Activated CD8-positive, alpha-beta memory T cell treated with anti-CD3 and anti-CD28 coated beads for 1 hour (primary cell): ENCODE measurements at places on chromosomes 4 and X.

DNA sequence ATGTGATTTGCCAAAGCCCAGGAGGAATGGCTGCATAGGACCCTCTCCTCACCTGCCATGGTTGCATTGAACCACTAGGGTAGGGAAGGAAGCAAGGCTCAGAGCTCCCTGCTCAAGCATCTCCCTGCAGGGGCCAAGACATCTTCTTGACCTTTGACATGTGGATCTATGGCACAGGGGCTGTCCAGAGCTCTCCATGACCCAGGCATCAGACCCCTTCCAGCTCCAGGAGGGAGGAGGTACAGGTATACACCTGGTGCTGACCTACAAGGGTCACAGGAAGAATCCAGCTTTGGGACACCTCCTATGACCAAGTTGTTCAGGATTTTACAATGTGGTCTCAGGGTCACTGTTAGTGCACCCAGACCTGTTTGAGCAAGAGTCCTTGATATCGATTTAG, 23.2 kb upstream of the ASMTL start:
- no peak for DNase-seq

DNA sequence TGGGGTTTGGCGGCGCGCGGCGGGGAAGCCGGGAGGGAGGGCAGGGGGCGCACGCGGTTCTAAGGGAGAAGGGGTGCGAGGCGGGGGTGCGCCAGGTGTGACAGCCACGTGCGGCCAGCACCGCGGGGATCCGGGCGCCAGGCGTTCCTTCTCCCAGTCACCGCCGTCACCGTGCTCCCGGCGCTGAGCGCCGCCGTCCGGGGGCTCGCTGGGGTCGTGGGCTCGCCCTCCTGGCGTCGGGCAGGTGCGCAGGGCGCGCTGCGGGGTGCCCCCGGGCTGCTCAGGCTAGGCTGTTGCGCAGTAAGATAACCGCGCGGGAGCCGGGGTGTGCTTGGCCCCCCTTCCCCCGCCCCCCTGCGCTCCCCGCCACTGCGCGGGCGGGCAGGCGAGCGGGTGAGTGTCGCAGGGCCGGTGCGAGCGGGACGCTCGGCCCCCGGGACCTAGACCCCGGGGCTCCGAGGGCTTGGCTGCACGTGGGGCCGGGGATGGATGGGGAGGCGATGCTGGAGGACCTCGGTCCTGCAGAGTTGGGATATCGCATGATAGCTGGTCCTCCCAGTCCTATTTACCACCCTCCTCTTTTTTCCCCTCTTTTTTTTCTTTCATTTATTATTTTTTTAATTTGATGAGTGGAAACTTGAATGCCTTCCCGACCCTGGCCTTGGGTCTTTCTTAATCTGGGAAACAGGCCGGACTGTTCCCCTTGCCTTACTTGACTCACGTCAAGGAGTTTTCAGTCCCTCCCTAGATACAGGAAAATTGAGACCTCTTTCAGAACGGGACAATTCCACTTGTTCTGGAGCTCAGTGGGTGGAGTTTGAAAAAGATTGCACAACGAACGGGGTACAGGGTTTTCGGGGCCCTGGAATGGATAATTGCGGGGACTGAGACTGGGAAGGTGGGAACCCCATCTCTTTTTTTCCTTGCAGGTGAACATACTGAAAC, 797 bp downstream of the TXLNG start:
- DNase-seq, result no peak

DNA sequence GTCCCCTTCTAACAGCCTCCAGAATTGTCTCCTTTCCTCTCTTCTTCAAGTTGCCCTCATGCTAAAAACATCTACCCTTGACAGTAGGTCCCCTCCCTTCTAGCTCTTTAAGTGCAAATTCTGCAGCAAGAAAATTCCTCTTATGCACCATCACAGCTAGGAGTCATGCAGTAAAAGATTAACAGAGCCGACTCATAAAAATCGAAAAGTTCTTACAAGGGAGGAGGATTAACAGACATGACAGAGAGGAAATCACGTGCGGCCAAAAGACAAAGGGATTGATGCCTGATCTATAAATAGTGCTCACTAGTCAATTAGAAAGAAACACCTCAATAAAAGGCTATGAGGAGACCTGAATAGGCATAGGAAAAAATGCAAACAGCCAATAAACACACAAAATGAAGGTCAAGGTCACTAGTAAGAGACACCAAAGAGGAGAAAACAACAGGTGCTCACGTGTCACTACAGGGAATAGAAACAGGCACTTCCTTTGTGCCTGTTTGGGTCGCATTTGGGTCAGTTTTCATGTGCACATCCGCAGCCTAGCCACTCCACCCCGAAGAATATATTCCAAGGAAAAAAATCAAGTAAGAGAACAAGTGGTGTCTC, 3.4 kb downstream of the RNF212 start:
- no peak for DNase-seq

DNA sequence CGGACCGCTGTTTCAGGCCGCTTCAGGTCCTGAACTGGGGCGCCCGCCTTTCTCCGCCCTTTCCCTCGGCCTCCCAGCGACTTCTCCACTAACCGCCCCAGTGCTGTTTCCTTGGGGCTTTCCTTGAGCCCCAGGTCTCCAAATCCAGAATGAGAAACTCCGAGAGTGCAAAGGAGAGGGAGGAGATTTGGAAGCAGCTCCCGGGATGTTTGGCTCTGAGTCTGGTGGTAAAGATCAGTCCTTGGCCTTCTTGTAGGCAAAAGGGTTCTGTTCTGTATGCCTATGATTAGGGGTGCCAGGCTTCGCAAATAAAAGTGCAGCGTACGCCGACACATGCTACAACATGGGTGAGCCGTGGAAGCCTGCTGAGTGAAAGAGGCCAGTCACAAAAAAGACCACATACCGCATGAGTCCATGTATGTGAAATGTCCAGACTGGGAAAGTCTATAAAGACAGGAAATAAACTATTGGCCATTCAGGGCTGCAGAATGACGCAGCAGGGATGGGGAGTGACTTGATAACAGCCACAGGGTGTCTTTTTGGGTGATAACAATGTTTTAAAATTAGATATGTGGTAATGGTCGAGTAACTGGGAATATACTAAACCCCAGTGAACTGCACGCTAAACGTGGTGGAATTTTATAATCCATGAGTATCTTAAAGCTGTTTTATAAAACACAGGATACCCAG, 99.8 kb downstream of the TRAPPC11 start:
- no peak for DNase-seq

- DNase-seq, result no peak
Observed at GRCh38 chrX:15384304-15384703, at the start of gene VEGFD. Gene VEGFD, minus strand, starts transcription at chrX:15384413. Its CDS starts 467 bp downstream, at chrX:15383946.

DNA sequence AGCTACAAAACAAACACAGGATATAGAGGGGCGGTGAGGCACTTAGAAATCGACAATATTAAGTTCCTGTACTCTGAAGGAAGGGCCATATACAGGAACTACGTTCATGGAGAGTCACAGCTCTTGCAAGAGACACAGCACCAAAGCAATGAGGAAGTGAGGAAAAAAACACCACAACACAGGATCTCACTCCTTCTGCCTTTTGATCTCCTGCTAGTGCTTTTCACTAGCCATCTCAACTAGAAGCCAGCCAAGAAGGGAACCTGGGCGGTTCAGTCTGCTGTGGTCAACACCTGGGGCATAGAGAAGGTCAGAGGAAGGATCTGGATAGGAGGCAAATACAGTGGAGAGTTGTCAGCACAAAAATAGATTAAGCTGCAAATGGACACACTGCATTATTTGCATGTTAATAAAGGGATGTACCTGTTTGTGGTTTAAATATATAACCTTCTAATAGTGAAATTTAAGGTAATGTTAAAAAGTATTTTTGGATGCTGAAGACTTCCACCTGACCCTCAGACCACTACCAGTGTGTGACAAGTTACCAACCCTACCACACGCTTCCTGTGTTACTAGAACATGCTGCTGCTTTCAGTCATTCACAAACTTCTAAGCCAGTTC, 104.6 kb downstream of the DTHD1 start:
- no peak for DNase-seq

GRCh38 chr4:149999485-150000074, 78.7 kb upstream of the DCLK2 start:
- DNase-seq, result no peak

GRCh38 chr4:15774020-15774420, 4.1 kb upstream of the CD38 start:
- no peak for DNase-seq

DNA sequence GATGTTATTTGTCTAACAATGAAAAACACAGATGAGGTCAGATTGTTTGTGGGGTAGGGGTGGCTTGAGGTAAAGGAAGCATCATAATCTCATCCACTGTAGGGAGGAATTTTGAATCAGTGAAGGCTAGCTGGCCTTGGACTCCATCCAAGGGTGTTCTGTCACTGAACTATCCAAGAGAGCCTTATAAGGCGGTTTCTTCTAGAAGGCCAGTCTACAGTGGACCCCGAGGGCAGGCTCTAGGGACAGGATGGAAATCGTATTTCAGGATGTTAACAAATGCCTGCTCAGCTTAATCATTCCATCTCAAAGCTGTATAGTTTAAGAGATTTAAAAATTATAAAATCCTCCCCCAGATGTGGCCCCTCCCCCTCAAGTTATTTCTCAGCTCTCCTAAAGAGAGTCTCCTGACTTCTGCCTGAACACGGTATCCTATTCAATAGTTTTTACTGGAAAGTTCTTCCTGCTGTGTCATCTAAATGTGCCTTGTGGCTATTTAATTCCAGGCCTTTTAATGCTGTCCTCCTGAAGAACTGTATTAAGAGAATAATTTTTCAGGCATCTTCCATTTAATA, 8.0 kb downstream of the IGFBP7 start:
- DNase-seq, result no peak

GRCh38 chr4:41211951-41212615, 2.3 kb downstream of the APBB2 start:
- no peak for DNase-seq

GRCh38 chrX:11531226-11531625, 134.5 kb downstream of the ARHGAP6 start:
- DNase-seq, result no peak

GRCh38 chr4:76385974-76386373, 35.0 kb downstream of the CCDC158 start:
- DNase-seq, result no peak

DNA sequence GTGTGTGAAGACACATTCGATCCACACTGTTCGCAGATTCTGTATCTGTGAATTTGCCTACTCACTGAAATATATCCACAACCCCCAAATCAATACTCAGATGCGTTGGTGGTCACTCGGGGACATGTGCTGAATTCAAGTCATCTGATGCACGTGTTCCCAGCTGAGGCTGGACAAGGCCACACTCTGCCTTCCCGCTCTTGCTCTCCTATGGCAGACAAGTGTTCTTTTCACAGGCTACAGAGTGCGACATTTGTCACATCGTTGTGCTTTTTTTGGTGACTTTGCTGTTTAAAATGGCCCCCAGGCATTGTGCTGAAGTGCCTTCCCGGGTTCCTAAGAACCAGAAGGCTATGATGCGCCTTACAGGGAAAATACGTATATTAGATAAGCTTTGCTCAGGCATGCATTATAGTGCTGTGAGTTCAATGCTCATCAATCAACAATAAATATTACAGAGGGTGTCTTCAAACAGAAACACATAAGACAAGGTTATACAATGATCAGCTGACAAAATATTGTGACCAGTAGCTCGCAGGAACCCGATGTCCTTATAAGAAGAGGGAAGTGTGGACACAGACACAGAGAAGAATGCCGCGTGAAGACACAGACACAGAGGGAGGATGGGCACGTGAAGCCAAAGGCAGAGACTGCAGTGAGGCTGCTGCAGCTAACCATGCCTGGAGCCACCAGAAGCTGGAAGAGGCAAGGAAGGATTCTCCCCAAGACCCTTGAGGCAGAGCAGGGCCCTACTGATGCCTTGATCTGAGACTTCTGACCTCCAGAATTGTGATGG, 42.0 kb downstream of the IRF2 start:
- no peak for DNase-seq

DNA sequence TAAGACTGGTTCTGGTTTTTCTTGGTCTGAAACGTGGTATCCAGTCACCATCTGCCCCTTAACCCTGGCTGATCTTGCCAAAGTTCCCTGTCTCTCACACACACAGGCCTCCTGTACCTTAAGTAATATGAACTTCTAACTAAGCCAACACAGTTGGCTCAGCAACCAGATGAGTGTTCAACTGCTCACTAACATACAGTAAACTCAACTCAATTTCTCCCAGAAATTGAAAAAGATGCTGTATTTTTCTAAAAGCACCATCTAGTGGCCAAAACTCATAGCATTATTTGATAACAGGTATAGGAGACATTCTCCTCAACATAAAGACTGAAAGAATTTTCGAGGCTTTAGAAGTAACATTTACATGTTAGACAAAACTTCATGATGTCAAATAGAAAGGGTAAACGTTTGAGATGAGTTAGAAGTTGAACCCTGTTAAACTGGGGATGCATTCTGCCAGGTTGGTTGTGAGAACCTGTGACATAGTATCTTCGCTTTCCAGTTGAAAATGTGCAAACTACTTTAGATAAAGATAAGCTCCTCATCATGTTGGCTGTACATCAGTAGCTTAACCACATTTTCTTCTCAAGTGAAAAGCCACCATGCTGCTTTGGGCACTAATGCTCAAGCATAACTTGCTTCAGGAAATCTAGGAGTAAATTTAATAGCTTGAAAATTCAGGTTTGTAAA, 31.2 kb downstream of the CCNI start:
- DNase-seq, result no peak

DNA sequence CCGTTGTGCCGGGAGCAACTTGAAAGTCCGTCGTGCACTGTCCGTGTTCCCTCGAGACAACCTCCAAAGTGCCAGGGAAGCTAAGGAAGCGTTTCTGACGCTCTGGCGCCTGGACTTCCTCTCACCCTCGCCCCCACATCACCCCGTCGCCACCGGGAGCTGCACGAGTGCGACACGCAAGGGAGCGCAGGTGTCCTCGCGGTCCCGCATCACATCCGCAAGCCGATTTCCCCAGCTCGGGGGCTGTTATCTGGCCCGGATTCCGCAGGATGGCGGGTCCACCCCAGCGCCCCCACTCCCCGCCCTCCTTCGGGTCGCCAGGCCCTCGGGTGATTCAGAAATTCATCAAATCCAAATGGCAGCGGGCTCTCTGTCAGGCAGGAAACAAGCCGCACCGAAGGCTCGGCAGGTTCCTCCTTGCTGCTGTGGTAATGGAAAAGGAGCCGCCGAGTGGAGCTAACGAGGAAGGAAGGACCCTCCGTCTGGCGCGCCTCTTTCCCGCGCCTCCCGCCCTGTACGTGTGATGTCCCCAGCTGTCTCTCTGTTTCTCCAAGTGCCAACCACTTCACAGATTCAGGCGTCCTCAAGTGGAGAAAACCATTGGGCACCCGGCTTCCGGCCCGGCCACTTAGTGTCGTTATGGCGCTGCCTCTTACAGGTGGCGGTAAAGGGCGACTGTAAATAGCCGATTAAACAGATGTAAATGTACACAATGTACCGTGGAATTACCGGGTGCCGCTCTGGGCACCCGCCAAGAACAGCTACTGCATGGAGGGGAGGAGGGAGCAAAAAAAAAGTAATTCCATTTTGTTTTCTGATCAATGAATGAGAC, 921 bp upstream of the SETD7 start:
- DNase-seq, result peak; percentile 18

- DNase-seq, result no peak
Observed at GRCh38 chr4:8832113-8832915, 39.3 kb downstream of the HMX1 start.

DNA sequence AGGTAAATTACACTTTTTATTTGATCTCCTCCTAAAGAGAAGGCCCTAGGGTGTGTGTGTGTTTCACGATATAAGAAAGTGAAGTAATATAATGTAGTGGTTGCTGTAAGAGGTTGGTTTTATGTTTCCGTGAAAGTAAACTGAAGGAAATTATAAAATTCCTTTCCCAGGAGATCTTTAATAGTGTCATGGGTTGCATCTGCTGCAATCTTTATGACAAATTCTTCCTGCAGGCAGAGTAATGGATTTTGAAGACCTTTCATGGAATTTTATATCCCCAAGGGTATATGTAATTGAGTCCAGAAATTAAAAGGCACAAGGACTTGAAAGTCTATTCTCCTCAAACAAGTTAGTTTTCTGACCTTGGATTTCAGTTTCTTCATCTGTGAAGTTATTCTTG, 538.6 kb downstream of the ANKRD50 start:
- DNase-seq, result no peak
